ENCODE measurements at places on chromosomes 2 and 18.

DNA sequence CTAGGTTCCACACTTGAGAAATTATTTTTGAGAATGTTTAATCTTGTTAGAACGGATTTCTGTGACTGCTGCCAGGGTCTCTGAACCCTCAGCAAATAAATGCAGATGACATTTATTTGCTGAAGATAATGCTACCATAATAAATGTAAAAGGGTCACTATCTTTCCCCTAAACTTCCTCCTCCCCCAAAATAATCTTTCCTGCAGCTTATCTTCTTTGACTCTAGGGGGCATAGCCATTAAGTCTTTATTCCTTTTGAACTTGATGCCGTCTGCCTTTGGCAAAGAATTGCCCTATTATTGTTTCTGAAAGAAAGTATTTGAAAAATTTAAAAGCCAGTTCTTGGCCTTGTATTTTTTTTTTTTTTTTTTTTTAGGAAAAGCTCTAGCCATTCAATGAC lies 63.6 kb upstream of the ACSL3 start:
- peak; percentile 13 for DNase-seq

- DNase-seq = no peak
Measured at GRCh38 chr18:70116949-70117348, 88.5 kb downstream of the RTTN start.

GRCh38 chr2:130826821-130827501 lies 9.8 kb upstream of the ARHGEF4 start:
- DNase-seq = no peak

DNA sequence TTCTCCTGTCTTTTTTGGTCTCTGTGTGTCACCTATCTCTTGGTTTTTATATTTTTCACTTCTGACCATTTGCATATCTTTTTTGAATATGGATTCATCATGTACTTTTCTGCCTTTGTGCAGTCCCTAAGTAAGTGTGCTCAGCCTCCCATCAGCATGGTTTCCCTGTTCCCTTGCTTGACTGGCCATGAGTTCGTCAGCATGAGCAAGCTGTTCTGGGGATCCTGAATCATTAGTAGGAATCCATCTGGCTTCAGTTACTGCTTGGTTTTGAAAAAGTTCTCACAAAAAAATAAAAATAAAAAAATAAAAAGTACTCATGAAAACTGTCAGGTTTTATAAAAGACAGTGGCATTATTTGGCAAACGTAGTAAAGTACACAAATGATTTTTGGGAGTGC lies 144.1 kb downstream of the NCOA1 start:
- DNase-seq = peak; percentile 7

DNA sequence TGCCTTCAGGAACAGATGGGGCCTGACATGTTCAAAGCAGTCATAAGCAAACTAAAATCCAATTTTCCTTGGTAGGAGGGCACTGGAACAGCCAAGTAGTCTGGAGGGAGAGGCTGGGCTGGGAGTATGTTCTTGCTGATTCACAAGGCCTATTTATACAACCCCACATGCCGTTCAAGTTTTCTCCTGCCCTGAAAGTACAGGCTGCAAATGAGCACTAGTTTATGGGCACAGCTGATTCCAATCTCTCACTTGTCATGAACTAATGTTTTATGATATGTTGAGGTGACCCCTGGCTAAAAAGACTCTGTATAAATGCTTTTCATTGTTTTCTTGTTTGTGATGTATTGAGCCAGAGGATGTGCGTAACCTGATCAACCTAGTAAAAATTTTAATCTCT lies 183.4 kb upstream of the SRD5A2 start:
- DNase-seq = peak; percentile 3

DNA sequence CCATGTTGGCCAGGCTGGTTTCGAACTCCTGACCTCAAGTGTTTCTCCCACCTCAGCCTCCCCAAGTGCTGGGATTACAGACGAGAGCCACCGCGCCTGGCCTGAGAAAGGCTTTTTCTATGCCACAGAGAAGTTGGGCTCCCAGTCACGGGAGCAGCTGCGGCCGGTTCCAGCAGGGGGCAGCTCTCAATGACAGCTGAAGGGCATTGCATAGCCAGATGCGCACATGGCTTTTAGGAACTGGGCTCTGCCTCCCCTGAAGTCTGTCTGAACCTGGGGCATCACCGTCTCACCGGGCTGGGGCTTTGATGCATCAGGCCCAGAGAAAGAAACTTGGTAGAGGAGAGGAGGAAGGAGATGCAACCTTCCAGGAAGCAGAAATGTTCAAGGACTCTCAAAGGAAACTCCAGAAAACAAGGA lies 84.2 kb upstream of the LAPTM4A start:
- no peak for DNase-seq

- DNase-seq = no peak
Measured at GRCh38 chr2:158732573-158733429, 62.3 kb upstream of the DAPL1 start.

- peak; percentile 31 for DNase-seq
Measured at GRCh38 chr2:105977212-105977611, 216.9 kb downstream of the UXS1 start.

GRCh38 chr18:41881285-41881684 lies 73.7 kb upstream of the PIK3C3 start:
- DNase-seq = peak; percentile 11

DNA sequence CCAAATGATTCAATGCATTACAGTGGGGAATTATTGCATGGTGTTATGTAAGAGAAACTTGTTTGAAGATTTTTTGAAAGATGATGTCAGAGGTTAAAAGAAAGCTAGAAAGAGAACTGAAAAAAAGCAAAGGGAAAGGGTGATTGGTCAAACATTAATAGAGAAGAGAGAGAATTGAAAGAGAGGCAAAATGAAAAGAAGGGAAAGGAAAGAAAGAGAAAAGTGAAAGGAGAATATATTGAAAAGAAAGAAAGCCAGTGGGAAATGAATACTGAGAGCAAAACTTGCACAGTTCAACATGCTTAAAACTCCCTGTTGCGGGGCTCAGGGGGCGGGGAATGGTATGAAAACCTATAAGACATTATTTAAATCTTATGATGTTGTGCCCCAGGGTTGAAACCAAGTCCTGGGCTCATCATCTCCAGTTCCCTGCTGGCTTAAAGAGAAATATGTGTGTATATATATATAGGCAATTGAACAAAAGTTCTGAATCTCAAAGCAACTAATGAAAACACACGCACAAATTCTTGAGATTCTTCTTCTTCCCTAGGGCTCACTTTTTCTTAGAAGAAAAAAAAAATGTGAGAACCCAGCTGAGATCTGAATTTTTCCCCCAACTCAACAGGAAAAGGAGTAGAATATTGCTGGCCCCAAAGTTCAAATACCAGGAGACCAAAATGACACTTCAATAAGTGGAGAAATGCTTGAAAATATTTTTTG lies 2045.9 kb upstream of the CELF4 start:
- DNase-seq = peak; percentile 15

DNA sequence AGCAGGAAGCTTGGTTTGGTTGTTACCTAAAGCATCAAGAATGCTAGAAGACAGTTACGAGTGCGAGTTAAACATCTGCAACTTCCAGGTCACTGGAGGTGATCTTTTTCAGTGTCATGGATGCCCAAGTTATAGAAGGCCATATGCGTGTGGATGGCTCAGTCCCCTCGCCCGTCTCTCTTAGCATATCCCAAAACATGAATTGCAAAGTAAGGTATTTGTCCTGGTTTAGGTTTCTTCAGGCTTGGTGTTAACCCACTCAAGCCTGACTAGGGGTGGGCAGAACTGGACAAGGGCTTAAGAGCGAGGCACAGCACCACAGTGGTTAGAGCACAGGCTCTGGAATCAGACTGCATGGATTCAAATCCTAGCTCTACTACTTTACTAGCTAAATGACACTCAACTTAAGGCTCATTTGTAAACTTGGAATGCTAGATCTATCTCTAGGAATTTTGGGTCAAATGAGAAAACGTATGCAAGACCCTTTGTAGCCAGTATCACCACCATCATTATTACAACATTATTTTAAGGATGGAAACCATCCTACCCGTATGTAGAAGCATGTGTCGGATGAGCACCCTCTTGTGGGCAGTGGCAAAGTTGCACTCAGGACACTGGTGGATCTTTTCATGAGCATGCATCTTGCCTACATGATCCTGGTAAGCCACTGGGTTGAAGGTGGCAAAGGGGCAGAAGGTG lies 11.2 kb downstream of the ZNF142 start:
- peak; percentile 21 for DNase-seq

GRCh38 chr2:234388591-234388990 lies 108.3 kb downstream of the ARL4C start:
- peak; percentile 19 for DNase-seq

GRCh38 chr2:48356701-48357325 lies 173.1 kb upstream of the STON1 start:
- no peak for DNase-seq

DNA sequence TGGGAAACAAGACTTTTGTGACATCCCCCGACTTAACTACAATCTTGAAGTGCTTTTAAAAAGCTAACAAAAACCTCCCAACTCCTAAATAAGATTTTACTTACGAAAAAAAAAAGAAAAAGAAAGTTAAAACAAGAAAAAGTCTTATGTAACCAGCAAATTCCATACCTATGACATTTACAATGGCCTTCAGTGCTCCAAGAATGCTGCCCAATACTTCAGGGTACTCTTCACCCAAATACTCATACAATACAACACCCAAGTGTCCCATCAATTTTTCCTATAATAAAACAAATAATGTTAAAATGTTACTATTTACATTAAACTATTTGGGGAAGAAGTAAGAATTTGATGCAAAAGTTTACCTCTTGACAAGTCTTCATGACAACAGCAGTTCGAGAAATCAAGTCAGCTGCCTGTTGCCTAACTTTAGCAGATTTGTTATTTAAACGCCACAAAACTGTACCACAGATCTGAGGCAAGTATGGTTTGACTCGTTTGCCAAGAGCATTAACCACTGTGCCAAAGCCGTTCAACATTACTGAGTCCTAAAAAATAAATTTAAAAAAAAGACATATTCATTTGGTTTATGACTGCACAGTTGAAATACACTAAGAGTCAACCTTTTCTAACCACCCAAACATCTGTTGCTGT lies 34.8 kb downstream of the SF3B1 start:
- no peak for DNase-seq

DNA sequence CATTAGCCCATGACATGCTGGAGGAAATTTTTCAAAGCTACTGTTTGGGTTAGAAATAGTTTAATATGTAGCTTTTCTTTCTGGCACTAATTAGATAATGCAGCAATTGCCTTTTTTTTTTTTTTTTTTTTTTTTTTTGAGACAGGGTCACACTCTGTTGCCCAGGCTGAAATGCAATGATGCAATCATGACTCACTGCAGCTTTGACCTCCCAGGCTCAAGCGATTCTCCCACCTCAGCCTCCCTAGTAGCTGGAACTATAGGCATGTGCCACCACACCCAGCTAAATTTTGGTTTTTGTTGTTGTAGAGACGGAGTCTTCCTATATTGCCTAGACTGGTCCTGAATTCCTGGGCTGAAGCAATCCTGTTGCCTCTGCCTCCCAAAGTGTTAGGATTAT lies 136.2 kb downstream of the SP100 start:
- no peak for DNase-seq

- peak; percentile 64 for DNase-seq
Measured at GRCh38 chr18:1014951-1015624, 110.4 kb downstream of the ADCYAP1 start.

GRCh38 chr2:71937396-71937795 lies 210.3 kb downstream of the CYP26B1 start:
- no peak for DNase-seq
